CD8-positive, alpha-beta T cell (primary cell): ENCODE measurements at places on chromosomes 3 and 15. TPM values are rescaled to one million over a fixed set of nuclear protein-coding genes. Genes with fewer than 3 reads are reported as not detected.

The SNRPN gene
- total RNA-seq = 81.0 TPM

The TIMP4 gene
- not detected for total RNA-seq

The MINAR1 gene
- total RNA-seq = 0.16 TPM

The GABRR3 gene
- not detected for total RNA-seq

The TM4SF1 gene
- total RNA-seq = not detected

The TNNC1 gene
- 3.8 TPM for total RNA-seq

The FBXL2 gene
- not detected for total RNA-seq

The ZNF860 gene
- total RNA-seq = not detected

The SMARCC1 gene
- 65.4 TPM for total RNA-seq

The TGM5 gene
- not detected for total RNA-seq

The CHRNA5 gene
- total RNA-seq = not detected

The TTLL13 gene
- total RNA-seq = 1.1 TPM

DNA sequence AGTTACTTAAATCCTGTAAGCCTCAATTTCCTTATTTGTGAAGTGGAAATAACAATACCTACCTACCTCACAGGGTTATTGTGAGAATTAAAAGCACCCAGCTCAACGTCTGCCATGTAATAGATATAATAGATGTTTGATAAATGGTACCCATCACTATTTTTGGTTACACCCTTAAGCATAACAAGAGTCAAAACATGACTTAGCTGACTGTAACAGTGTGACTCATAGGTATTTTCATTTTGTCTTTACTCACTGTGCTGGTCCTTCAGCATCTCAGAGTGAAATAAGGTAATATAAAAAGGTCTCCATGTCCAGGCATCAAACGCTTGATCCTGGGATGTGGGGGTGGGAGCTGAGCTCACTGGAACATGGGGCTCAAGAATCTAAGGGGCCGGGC lies 3.1 kb downstream of the CPLX3 start:
- no peak for DNase-seq

- DNase-seq = no peak
Measured at GRCh38 chr3:32733631-32734229, 48.7 kb downstream of the CNOT10 start.

- DNase-seq = no peak
Measured at GRCh38 chr15:42012241-42012640, 8.6 kb downstream of the PLA2G4E start.

DNA sequence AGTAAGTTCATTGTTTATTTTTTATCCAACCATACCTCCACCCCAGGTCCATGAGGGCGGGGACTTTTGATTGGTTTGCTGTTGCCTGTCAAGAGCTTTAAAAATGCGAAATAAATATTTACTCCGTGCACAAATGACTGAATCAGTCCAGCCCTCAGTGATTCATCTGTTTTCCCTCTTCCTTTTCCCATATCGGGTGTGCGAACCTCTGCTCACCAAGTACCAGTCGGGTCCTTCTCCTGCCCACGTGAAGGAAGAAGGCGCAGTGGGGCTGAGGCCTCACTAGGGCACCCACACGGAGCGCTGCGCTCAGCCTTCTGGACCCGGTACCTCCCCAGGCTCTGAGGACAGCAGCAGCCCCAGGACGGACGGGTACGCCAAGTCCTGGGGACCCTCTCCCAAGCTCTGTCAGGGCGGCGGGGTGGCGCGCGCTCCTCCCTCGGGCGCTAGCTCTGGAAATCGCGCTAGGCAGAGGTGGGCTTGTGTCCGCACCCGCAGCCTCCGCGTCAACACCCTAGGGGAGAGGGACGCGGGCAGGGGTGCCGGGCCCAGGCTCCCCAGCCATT lies 70.5 kb upstream of the EPHB3 start:
- no peak for DNase-seq

- no peak for DNase-seq
Measured at GRCh38 chr3:171283183-171283847, 176.9 kb downstream of the TNIK start.

- no peak for DNase-seq
Measured at GRCh38 chr15:36844534-36844998, 255.8 kb downstream of the MEIS2 start.

- no peak for DNase-seq
Measured at GRCh38 chr15:58433597-58434333, 2.0 kb downstream of the LIPC start.

- no peak for DNase-seq
Measured at GRCh38 chr3:117356091-117356705, 646.6 kb downstream of the TUSC7 start.

DNA sequence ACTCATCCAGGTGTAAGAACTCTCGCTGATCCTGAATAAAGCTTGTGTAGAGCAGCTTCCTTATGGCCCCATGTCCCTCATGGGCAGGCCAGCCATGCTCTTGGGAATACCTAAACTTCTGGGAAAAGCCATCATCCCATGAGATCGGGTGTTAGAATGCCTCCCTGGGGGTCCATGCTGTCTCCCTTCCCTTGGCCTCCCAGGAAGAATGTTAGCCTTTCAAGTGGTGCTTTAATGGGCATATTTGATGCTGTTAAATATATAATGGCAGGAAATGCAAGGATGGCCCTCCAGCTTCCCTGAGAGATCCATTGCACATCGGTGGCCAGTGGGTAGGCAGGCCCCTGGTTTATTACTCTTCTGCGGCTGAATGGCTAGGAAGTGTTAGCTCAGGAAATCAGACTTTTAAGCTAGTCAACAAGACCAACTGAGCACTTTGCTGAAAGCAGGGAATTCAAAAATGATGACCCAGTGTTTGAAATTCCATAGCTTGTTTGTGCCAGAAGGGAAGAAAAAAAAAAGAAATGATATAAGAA lies 60.5 kb upstream of the LRTM1 start:
- no peak for DNase-seq

DNA sequence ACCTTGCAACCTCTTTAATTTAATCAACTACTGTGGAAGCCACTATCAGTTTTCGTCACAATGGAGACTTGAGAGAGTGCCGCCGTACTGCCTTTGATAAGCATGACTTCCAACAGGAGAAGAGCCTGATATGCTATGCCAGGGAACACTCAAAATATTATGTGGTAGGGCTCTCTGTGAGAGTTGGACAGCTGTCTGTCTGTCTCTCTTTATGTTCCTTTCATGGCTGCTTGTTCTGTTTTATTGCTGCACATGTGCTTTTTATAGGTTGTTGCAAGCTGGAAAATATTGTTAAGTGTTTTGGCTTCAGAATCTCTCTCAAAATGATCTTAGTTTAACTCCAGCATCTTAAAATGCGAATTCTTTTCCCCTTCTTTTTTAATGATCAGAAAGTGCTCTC lies 249.4 kb upstream of the RARB start:
- no peak for DNase-seq

GRCh38 chr3:17384567-17385296 lies 357.7 kb downstream of the TBC1D5 start:
- no peak for DNase-seq

DNA sequence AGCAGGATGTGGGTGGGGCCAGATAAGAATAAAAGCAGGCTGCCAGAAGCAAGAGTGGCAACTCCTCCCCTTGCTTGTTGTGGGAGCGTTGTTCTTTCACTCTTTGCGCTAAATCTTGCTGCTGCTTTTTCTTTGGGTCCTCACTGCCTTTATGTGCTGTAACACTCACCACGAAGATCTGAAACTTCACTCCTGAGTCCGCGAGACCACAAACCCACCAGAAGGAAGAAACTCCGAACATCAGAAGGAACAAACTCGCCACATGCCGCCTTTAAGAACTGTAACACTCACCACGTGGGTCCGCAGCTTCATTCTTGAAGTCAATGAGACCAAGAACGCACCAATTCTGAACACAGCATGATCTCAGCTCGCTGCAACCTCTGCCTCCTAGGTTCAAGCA lies 72.9 kb downstream of the IL12A start:
- no peak for DNase-seq

- DNase-seq = no peak
Measured at GRCh38 chr3:64190517-64191515, 34.5 kb downstream of the PRICKLE2 start.

GRCh38 chr15:88613074-88613944 lies 7.8 kb upstream of the AEN start:
- DNase-seq = no peak

DNA sequence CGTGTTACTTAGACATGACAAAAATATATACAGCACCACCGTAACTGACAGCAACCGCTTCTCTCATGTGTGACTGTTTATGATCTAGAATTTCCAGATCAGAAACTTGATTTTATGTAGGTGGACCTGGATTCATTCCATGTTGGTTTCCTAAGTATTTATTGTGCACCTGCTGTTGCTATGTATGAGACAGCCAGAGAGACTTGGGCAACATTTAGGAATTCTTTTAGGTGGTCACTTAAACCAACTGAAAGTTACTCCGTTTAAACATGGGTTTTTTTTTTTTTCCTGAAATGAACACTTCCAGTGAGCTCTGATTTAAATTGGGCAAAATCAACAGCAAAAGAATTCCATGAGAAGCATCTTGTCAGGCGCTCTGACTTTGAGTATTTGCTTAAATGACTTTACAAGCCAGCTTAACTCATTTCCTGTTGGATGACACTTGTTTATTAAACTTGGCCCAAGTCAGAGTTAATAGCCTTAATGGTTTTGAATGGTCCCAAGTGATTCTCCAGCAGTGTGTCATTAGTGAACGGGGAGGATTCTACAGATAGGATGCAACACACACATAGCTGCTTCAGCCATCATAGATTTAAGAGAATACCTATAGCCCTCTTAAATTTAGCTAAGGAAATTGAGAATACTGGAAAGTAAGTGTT lies 31.8 kb downstream of the MITF start:
- DNase-seq = no peak
